Activated CD4-positive, alpha-beta T cell treated with anti-CD3 and anti-CD28 coated beads, Interleukin-2, amount 50 U/mL, for 1 hour (primary cell): ENCODE measurements at places on chromosomes 6 and 20.
A peak's percentile ranks its signal among the peaks of the same experiment; 100 is the strongest.

- DNase-seq, result no peak
Measured at GRCh38 chr20:63700199-63701050, 4.0 kb downstream of the TNFRSF6B start.

GRCh38 chr20:23995905-23996666 lies 7.5 kb upstream of the GGTLC1 start:
- peak; percentile 70 for DNase-seq

- DNase-seq, result no peak
Measured at GRCh38 chr6:110246378-110246777, 66.2 kb downstream of the CDC40 start.

DNA sequence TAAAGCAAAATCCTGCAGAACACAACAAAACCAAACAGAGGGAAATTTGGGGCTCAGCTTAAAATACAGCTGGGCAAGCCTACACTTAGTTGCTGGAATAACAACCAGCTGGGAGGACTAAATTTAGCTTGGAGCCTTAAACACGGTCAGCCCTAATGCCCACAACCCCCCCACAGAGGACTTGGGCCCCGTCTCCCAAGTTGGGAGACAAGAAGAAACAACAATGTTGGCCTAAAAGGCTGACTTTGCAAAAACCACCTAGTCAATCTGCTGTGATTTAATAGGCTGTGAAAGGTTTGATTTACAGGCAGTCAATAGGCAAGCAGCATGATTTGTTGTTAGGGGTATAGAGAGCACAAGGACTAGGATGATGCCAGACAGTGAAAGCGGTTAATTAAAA lies 40.3 kb upstream of the ARMC2 start:
- no peak for DNase-seq
